ENCODE measurements at places on chromosomes 2 and 18.

DNA sequence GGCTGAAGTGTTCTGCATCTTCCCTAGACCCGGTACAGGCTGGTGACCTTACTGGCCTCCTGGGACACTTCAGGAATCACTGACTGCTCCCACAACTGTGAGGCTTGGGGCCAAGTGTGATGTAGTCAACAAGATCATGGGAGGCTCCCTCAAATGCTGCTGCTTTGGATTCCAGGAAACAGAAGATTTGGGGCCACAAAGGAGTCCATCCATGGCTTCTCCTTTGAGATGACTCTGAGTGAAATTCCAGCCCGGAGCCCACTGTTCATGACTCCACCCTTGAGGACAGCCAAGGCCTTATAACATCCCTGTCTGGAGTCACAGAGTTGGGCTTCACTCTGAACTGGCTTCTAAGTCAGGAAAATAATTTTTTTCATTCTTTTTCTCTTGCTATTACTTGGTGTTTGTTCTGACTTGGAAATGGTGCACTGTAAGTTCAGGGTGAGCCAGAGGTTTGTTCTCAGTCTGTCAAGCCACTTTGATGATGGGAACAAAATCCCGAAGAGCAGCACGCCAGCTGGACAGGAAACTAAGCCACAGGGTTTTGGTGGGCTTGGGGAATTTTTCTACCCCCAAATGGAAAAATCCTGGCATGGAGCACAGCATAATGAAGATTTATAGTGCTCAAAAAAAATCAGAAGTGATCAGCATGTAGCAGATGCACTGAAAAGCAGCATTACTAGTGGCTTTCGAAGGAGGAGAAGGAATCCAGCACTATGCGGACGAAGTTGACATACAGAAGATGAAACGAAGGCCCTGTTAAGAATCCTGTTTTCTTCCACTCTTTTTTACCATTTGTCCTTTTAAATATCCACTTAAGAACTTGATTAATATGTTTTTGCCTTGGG, 98.1 kb upstream of the ZFP36L2 start:
- no peak for DNase-seq

GRCh38 chr2:154402213-154402612, 296.3 kb upstream of the KCNJ3 start:
- DNase-seq = no peak

DNA sequence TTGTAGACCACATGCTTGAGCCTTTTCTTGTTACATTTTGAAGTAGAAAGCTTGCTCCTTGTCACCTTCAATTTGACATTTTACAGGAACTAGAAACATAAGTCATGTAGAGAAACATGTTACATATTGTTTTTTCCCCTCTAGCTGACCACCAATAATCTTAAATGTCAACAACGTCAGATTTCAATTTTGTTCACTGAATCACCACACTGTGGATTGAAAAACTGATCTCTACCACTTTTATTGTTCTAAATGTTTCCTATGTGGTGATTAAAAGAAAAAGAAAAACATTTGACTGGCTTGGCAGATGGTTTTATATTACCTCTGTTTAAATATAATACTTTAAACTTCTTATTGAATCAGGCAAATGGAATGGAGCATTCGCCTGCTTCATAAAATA, 87.7 kb downstream of the DSEL start:
- DNase-seq = no peak

DNA sequence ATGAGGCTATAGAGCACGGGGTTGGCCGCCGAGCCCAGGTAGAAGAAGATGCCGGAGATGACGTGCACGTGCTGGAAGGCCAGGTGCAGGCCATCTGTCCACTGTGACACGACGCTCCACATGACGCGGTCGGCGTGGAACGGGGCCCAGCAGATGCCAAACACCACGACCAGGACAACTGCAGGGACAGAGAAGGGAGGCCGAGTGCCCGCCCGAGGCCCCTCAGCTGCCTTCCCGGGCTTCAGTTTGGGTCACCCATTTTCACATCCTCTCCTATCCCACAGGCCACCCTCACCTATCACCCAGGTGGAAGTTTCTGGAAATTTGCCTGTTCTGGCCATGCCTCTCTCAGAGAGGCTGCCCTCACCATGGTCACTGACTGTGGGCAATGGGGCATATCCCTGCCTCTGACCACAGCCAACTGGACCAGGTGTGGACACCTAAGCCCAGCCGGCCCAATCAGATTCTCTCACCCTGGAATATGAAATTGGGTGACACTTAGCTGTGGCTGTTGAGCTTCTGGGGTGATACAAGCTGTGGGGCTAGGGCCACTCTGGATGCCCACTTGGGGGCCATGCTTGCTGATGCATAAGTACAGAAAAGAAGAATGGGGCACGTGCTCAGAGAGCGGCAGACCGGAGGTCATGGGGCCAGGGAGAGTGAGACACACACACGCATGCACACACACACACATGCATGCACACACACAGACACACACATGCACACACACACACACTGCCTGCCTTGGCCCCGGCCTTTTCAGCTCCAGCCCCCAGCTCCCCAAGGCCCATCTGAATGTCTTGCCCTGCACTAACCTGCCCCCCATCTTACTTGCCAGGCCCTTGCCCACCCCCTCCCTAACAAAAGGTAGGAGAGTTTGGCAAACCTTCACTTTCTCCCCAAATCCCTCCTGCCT, 4.7 kb downstream of the NMUR1 start:
- no peak for DNase-seq

DNA sequence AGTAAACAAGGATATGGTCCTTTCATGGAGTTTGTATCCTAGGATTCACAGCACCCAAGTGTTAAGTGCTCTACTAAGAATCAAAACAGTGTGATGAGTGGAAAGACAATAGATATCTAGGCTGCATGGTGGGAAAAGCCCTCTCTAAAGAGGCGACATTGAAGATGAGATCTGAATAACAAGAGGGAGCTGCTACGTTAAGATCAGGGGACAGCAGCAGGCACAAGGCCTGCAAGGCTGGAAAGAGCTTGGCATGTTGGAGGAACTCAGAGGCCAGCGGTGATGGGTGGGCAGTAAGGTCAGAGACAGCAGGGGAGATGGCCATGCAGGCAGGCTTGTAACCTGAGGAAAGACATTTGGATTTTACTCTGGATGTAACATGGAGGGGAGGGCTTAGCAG, 177.5 kb downstream of the GFPT1 start:
- DNase-seq = no peak

DNA sequence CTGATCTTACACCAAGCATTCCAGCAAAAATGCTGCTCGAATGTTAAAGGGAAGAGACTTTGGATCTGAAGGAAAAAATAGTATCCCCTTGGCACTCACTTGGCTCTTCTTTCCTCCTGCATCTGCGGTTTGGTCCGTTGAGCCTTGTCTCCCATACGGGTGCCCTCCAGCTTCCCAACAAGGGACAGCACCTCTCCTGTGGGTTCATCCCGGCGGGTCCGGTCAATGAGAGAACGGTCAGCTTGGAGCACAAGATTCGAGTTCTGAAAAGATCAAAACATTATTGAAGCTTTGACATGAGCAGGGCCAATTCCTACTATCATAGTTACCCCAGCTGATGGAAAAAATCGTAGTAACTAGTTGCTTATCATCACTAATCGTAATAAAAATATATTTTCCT, 740 bp downstream of the SNRNP200 start:
- DNase-seq = no peak

DNA sequence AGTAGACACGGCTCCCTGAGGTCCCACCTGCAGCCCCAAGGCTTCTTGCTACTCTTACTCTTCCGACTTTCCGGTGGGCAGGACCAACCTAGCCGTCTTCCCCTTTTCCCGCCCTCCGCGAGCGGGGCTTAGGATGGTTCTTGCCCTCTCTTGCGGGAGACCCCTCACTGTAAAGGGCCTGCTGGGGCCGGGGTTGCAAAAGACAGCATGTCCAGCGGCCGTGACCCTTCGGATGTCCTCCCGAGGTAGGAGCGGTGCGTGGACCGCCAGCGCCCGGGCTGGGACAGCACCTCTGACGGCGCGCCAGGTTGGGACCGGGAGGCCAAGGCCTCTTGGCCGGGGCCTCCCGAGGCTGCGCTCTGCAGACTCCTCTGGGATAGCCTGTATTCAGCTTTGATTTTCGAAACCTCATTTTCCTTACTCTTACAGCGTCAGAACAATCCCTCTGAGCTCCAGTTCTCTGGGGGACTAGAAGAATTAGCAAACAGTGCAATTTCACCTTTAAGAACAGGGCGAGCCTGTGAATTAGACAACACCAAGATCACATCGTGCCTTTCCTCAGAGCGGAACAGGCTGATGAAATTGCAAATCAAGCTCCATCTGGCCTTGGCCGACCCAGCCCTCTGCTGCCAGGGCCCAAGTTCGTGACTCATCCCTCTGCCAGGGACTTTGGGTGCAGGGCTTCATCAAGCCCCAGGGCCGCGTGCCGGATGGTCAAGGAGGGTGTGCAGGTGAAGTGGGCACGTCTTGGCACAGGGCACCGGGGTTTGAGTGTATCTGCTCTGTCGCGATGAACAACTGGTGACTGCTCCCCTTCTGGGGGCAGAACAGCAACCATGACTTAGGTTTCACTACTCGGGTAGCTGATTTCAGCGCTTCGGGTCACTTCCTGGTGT, 777 bp downstream of the MOCOS start:
- DNase-seq = no peak

DNA sequence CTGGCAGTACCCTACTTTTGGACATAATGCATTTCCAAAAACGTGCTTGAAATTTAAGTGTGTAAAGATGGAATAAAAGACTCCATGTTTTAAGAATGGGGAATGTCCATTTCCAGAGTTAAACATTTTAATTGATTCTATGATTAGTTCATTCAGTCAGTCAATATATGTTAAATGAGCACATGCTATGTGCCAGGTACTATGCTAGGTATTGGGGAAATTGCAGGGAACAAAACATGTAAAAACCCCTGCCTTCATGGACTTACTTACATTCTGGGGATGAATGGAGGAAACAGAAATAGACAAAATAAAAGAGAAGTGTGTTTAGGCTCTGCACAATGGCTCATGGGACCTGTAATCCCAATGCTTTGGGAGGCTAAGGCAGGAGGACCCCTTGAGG, 288.6 kb downstream of the MTX2 start:
- no peak for DNase-seq

DNA sequence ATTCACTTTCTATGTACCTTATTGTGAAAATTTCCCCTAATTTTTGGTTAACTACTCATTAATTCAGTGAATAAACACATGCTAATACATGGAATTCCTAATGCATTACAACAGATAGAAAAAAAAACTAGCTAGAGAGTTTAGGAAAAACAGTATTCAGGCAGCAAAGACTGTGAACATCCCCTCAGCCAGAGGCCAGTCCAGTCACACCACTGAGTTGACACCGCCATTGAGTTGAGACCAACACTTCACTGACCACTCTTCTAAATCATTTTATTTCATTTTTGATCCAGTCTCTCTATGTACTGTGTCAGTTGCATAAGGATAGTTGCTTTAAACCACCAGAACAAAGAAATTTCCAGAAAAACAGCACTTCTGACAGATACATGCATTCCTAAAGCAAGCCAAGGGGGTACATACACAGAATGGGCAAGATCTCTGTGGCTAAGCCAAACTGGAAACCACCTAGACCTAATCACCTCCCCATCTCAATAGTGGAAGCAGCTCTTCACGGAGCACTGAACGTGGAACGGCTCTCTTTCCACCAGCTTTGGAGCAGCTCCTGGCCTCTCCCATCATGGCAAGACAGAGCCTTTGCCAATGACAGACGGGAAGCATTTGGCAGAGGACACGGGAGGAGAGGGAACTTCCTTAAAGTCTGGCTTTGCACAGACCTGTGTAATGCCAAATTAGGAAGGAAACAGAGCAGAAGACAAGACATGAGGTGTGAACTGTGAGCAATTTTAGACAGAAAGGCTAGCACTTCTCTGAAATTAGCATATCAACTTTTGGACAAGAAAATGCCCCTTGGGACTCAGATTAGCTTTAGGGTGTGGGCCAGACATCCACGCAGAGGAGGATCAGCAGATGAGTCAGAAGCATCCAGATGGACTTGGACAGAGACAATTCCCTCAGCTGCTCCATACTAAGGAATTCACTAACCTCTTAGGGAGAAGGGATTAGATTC, 36.4 kb downstream of the CACNB4 start:
- no peak for DNase-seq

- no peak for DNase-seq
Observed at GRCh38 chr2:35184471-35184870, 1171.1 kb upstream of the CRIM1 start.

DNA sequence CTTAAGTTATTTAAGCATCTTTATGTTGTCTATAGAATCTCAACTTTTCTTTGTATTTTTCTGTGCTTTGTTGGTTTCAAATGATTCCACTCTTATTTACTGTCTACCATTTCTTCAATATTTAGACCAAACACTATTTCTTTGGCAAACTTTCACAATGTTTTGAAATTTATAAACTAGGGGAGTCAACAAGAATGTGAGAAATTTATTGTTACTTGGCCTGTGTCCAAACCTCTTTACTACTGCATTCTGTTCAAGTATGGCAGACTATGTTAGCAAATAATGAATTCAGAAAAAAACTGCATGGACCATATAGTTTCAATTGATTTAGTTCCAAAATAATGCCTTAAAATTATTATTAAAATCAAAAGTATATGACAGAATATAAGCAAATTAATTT, 470.2 kb downstream of the FBXO15 start:
- no peak for DNase-seq

GRCh38 chr2:161138429-161138828, 21.8 kb upstream of the TANK start:
- no peak for DNase-seq

DNA sequence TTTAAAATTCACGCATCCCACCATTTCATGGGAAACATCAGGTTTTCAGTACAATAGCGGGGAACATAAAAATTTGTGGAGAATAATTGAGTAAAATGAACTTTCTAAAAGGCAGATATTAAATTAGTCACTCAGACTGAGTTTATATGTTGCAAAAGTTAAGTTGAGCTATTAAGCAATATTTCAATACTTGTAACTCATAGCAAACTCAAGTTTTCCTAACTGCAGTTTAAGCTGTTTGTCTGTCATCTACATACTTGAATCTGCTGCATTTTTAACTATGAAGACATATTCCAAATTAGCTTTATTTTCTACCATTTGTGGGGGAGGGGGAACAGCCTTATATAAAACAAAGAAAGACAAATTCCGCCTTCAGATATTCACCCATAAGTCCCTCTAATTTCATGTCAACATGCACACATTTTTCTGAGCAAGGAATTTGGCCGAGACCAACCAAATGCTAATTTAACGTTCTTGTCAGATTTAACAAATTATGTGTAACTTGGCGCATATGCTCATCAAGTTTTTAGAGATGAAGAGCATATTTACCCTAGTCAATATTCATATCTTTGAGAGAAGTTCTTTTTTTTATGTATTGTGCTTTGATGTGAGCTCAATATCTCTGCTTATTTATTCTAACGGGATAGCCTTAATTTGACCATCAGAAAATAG, 462.9 kb downstream of the TXNL1 start:
- DNase-seq = no peak

- no peak for DNase-seq
Observed at GRCh38 chr2:206863716-206864115, 75.6 kb upstream of the CPO start.

GRCh38 chr2:38722271-38723061, 28.7 kb downstream of the SRSF7 start:
- no peak for DNase-seq

Data from NCI-H1092 (cell line).